ENCODE measurements at places on chromosomes 16 and 17.

- DNase-seq, result no peak
These were observed 61.2 kb upstream of the ENDOV start for GRCh38 chr17:80353718-80354275.

- DNase-seq, result no peak
These were observed 16.4 kb downstream of the FOXL1 start for GRCh38 chr16:86594721-86595120.

GRCh38 chr17:13403982-13404946 is 197.5 kb downstream of the HS3ST3A1 start:
- DNase-seq, result no peak

DNA sequence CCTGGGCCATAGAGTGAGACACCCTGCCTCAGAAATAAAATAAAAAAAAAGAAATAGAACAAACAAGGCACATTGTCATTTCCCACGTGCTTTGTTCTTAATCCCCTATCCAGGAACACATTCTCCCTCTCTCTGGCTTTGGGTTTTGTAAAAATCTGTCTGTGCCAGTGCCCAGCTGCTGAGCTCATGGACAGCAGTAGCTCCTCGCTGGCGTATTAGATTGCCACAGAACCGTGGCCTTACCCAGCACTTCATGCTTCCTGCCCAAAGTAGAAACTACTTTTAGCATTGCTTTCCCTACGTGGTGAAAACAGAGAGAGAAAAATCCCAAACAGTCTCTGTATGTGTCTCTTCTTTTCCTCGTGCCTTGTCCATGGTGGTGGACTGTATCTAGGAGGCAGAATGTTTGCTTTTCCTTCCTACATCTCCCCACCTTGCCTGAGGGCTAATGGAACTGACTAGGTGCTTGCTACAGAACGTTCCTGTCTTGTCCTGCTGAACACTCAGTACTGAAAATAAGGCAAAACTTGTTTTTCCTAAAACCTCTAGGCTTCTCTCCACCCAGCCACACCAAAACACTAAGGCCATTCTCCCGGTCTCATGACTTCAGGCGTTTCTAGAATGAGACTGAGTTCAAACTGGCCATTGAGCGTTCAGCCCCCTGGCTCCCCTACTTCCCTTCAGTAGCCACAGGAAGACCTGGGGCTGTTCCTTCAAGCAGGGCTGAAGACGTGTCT is 26.1 kb downstream of the MNT start:
- no peak for DNase-seq

Data from activated CD4-positive, alpha-beta T cell treated with anti-CD3 and anti-CD28 coated beads for 4 hours (primary cell).